Effector memory CD4-positive, alpha-beta T cell (primary cell): ENCODE measurements at places on chromosomes 12 and 14.

DNA sequence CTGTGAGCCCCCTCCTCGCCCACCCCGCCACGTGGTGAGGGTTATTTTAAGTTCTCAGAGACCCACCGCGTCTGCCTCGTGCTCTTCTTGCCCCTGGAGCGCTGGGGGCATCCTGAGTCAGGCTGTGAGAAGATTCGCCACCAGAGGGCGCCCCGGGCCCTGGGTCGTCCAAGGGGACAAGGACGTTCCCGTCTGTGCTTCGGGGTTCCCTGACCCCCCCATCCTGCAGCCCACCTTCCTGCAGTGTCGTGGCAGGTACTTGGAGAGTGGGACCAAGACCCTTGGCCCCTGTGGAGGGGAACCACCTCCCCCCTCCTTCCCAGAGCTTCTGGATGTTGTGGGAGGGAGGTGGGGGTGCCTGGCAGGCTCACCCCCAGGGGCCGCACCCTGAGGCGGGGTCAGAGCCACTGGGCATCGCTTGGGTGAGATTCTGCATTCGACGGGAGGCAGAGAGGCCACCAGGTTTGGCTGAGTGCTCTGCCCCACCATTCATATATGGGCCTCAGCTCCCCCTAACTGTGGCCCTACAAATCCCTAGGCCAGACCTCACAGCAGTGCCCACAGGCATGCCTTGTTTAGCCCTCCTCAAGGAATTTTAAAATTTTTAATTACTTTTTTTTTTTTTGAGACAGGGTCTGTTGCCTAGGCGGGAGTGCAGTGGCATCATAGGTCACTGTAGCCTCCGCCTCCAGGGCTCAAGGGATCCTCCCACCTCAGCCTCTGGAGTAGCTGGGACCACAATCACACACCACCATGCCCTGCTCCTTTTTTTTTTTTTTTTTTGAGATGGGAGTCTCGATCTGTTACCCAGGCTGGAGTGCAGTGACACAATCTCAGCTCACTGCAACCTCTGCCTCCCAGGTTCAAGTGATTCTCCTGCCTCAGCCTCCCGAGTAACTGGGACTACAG, 17.0 kb downstream of the RHOF start:
- no peak overlapping the region for H3K4me3 ChIP-seq
- H3K27me3 ChIP-seq = no peaks in the 10 kb centered on the region
- peak; percentile 71 for DNase-seq
- peak overlapping the region; percentile 29 for H3K27ac ChIP-seq
- peaks cover 31% of the 10 kb centered on the region for H3K36me3 ChIP-seq

DNA sequence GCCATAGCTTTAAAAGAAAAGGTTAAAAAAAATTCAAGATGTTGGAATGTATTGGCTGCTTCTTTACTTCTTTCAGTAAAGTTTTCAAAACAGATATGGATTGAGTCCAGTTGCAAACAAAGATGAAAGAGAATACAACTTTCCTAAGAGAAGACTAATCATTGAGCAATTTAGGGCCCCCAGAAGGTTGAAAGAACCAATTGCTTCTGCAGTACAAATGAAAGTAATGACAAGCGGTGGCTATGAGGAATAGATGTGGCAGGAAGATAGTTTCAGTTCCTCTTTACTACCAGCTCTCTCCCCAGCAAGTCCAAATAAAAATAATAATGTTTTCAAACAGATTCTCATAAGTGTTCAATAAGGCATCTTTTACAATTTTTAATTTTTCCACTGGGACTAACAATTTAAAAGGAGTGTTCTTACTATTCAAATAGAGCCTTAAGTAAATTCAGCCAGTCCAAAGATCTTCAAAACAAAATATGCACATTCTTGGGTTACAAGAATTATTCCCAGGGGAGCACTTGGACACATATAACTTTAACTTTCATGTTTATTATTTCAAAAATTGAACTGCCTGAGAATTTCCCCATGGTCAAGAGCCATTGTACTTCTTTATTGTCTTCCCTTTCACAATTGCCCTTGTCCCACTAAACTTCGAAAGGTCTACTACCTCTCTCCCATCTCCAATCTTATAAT, 62.3 kb upstream of the PPP1R12A start:
- no peak overlapping the region for H3K4me3 ChIP-seq
- no peaks in the 10 kb centered on the region for H3K36me3 ChIP-seq
- no peaks in the 10 kb centered on the region for H3K27me3 ChIP-seq
- H3K27ac ChIP-seq = no peak overlapping the region

GRCh38 chr12:40110586-40110985, 4.7 kb upstream of the SLC2A13 start:
- DNase-seq = no peak
- no peak overlapping the region for H3K27ac ChIP-seq
- no peaks in the 10 kb centered on the region for H3K36me3 ChIP-seq
- H3K4me3 ChIP-seq = no peak overlapping the region
- no peaks in the 10 kb centered on the region for H3K4me1 ChIP-seq

DNA sequence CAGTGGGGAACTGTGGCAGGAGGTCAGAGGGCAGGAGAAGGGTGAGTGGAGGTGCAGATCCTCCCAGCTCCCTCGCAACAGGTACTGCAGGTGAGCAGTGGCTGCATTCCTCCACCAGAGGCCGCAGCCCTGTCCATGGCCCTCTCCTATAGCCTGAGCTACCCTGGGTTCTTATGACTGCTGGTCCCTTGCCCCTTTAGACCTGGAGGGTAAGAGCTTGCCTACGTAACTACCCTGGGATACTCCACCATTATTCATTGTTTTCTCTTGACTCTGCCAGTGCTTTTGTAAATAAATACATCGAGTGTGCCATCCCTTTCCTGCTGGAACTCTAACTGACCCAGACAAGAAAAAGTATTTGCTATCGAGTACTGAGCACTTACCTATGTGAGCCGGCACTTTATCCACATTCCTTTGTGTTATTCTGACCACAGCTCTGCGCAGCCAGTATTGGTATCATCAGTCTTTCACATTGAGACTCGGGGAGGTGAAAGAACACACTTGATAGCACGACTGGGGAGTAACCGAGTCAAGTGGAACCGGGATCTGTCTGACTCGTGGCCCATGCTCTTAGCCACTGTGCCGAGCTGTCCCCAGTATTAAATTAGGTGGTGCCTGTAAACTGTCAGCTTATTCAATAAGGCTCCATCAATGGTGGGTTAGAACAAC, 38.5 kb downstream of the LTBP2 start:
- H3K27ac ChIP-seq = no peak overlapping the region
- no peaks in the 10 kb centered on the region for H3K27me3 ChIP-seq
- DNase-seq = no peak
- no peak overlapping the region for H3K4me3 ChIP-seq

- no peaks in the 10 kb centered on the region for H3K36me3 ChIP-seq
- no peak for DNase-seq
- no peak overlapping the region for H3K4me3 ChIP-seq
- H3K4me1 ChIP-seq = no peaks in the 10 kb centered on the region
- H3K27me3 ChIP-seq = no peaks in the 10 kb centered on the region
These were observed 24.5 kb downstream of the NR1H4 start for GRCh38 chr12:100498141-100498540.

DNA sequence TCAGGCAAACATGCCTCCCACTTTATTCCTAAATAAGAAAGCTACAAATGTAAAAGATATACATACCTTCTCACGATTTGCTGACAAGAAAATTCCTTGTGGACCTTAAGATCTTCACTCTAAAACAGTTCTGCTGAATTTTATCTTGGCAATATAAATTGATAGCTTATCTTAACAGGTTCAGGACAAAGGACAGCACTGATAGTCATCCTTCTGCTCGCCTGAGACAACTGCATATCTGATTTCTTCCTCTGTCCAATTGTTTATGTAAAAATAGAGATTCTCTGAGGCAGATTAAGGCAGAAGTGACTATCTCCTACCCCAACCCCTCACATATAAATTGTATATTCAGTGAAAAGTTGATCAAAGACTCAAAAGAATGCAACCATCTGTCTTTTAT, 44.9 kb downstream of the CAPZA3 start:
- no peak overlapping the region for H3K27ac ChIP-seq
- no peak overlapping the region for H3K4me3 ChIP-seq
- H3K36me3 ChIP-seq = no peaks in the 10 kb centered on the region
- H3K27me3 ChIP-seq = no peaks in the 10 kb centered on the region

DNA sequence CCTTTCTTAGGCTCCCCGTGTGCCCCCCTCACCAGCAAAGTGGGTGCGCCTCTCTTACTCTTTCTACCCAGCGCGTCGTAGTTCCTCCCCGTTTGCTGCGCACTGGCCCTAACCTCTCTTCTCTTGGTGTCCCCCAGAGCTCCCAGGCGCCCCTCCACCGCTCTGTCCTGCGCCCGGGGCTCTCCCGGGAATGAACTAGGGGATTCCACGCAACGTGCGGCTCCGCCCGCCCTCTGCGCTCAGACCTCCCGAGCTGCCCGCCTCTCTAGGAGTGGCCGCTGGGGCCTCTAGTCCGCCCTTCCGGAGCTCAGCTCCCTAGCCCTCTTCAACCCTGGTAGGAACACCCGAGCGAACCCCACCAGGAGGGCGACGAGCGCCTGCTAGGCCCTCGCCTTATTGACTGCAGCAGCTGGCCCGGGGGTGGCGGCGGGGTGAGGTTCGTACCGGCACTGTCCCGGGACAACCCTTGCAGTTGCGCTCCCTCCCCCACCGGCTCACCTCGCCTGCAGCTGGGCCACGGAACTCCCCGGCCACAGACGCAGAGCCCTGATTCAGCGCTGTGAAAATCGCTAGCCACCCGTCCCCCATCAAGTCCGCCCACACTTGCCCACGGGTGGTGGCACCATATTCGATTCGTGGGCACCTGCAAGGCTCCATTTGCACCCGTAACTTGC, 1.3 kb downstream of the TMEM233 start:
- H3K27me3 ChIP-seq = no peaks in the 10 kb centered on the region
- no peak overlapping the region for H3K4me3 ChIP-seq
- H3K27ac ChIP-seq = no peak overlapping the region
- DNase-seq = no peak
- no peaks in the 10 kb centered on the region for H3K36me3 ChIP-seq

- no peak overlapping the region for H3K4me3 ChIP-seq
- H3K4me1 ChIP-seq = no peaks in the 10 kb centered on the region
- peaks cover 5% of the 10 kb centered on the region for H3K27me3 ChIP-seq
These were observed 6.7 kb downstream of the C12orf54 start for GRCh38 chr12:48489012-48489411.

- no peaks in the 10 kb centered on the region for H3K36me3 ChIP-seq
- DNase-seq = no peak
- no peak overlapping the region for H3K27ac ChIP-seq
- H3K4me3 ChIP-seq = no peak overlapping the region
- H3K4me1 ChIP-seq = no peaks in the 10 kb centered on the region
- no peaks in the 10 kb centered on the region for H3K27me3 ChIP-seq
These were observed 292.4 kb upstream of the SEL1L start for GRCh38 chr14:81826081-81826480.

DNA sequence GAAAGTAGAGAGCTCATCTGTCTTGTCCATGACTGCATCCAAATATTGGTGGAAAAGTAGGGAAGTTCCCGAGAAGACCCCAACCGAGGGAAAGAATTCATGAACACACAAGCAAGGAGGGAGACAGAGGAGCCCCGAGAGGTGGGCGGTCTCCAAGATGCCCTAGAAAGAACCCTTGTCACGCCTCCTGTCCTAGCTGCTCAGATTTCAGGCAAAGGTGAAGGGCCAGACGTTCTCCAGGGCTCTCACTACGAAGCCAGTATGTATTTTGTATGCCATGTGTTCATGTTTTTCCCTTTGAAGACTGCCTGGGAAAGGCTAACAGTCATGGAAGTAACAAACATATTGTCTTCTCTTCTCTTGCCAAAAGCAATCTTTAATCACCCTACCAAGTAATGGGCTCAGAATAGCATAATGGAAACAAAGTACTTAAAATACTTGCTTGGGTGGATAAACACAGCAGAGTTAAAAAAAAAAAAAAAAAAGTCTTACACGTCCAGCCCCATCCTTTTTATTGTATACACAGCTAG, 99.2 kb upstream of the TBX3 start:
- no peak overlapping the region for H3K27ac ChIP-seq
- H3K4me1 ChIP-seq = no peaks in the 10 kb centered on the region
- no peaks in the 10 kb centered on the region for H3K36me3 ChIP-seq

- H3K36me3 ChIP-seq = no peaks in the 10 kb centered on the region
- H3K27ac ChIP-seq = no peak overlapping the region
- no peak overlapping the region for H3K4me3 ChIP-seq
- no peaks in the 10 kb centered on the region for H3K27me3 ChIP-seq
- no peaks in the 10 kb centered on the region for H3K4me1 ChIP-seq
- DNase-seq = no peak
These were observed 20.3 kb upstream of the TMTC1 start for GRCh38 chr12:29804019-29804418.

DNA sequence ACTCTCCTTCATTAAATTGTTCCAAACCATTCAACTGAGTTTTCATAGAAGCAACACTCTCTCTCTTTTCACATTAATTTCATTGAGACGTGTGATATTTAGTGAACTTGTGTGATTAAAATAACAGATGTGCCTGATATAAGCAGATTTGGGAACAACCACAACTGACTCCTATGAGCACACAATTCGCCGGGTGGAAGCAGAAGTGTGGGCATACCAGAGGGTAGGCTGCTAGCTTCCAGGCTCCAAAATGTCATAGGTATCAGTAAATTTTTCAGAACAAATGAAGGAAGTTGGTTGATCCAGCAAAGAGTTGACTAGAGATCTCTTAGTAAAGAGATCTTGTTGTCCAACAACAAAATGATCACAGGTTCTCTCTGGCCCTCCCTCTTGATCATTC, 429.7 kb downstream of the DPF3 start:
- no peak for DNase-seq
- no peak overlapping the region for H3K4me3 ChIP-seq
- no peaks in the 10 kb centered on the region for H3K27me3 ChIP-seq
- H3K36me3 ChIP-seq = no peaks in the 10 kb centered on the region
- no peak overlapping the region for H3K27ac ChIP-seq
- H3K4me1 ChIP-seq = no peaks in the 10 kb centered on the region

DNA sequence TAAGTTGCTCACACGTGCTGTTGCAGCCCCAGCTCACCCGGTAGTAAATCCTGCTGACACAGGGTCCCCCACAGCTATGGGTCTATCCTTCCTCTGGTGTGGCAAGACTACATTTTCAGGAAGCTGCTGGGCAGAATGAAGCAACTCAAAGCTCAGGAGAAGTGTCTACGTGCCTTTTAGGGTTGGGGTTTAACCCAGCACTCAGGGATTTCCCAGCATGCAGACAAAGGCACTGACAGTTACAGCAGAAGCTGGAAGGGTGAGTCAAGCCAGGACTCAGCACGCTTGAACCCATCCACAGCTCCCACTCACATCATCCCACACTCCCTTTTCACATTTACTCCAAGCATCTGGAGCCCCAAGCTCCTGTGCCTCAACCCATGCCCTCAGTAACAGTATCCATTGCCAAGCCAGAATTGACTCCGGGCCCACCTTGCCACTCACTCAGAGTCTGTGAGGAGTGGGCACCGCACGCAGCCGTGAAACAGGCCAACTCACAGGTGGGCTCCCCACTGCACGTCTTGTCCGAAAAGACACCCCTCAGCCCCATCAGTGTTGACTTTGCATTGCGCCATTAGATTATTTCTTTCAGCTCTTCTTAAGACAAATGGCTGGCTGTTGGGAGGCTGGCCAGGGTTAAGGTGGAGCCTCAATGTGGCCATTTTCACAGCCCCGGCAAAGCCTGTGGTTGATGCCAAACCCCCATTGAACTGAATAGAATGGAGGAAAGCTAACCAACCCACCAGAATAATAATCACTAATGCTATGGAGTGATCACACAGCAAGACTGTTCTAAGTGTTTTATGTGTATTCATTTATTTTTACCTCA, 59.6 kb downstream of the ZFP36L1 start:
- peaks cover 19% of the 10 kb centered on the region for H3K4me1 ChIP-seq
